ENCODE measurements at places on chromosomes 6 and 20.

DNA sequence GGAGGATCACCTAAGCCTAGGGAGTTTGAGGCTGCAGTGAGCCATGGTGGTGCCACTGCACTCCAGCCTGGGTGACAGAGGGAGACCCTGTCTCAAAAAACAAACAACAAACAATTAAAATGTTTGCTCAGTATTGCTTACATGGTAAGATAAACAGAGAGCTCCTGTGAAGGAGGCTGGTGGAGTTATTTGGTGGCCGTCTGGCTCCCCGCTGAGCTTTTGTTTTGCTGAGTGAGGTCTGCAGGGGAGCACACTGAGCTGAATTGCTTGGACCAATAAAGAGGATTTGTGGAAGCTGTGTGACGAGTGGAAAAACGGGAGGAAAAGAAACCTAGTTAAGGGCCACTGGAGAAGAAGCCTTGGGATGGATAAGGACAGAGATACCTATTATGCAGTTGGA, 41.1 kb upstream of the BMP6 start:
- DNase-seq = no peak

DNA sequence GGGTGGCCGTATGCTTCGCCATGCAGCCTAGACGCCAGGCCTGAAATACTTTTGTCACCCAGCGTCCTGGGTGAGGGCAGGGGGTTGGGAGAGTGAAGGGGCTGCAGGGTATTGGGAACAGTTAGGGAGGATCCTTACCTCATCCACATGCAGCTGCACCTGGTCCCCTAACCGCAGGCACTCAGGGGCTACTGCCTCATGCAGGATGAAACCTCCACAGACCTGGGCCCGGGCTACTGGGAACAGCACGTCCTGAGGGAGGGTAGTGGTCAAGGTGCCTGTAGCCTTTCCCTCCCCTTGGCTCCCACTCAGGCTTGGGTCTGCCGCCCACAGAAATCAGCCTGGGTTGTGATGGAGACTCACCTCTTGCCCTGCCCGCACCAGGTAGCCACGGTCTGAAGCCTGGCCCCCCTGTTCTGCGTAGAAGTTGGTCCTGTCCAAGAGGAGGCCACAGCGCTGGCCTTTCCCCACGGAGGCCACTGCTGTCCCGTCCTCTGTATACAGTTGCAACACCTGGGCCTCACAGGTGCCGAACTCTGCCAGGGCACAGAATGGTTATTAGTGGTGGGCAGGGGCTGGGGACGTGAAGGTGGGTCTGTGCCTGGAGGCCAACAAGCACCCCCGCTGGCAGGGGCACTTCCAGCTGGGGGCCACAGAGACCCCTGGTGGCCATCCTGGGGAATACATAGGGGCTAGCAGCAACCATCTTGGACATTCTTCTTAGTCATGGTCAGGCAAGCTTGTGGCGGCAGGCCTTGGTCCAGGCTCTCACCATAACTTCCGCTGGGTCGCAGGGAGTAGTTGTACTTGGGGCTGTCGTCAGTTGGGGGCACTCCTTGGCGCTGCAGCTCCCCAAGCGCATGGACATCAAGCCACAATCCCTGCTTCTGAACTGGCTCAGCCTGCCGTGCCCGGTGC, 8.6 kb downstream of the AARS2 start:
- peak; percentile 20 for DNase-seq

- no peak for DNase-seq
Measured at GRCh38 chr6:1894954-1895353, 285.2 kb downstream of the FOXC1 start.

- no peak for DNase-seq
Measured at GRCh38 chr6:8335896-8336295, 99.4 kb downstream of the SLC35B3 start.

GRCh38 chr20:21570285-21570992, 56.6 kb upstream of the NKX2-2 start:
- no peak for DNase-seq

DNA sequence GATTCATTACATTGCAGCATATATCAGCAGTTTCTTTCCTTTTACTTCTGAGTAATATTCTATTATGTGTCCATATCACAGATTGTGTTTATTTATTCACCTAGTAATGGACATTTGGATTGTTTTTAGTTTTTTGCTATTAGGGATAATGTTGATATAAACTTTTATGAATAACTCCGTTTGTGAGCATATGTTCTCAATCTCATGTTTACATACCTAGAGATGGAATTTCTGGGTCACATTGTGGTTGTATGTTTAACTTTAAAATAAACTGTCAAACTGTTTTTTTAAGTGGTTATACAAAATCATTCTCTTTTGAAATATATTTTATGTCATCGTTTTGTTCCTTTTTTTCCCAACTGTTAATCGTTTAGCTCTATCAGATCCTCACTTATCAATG, 311.6 kb downstream of the MMUT start:
- DNase-seq = no peak

GRCh38 chr6:30259140-30260035, 46.2 kb upstream of the TRIM26 start:
- peak; percentile 50 for DNase-seq

DNA sequence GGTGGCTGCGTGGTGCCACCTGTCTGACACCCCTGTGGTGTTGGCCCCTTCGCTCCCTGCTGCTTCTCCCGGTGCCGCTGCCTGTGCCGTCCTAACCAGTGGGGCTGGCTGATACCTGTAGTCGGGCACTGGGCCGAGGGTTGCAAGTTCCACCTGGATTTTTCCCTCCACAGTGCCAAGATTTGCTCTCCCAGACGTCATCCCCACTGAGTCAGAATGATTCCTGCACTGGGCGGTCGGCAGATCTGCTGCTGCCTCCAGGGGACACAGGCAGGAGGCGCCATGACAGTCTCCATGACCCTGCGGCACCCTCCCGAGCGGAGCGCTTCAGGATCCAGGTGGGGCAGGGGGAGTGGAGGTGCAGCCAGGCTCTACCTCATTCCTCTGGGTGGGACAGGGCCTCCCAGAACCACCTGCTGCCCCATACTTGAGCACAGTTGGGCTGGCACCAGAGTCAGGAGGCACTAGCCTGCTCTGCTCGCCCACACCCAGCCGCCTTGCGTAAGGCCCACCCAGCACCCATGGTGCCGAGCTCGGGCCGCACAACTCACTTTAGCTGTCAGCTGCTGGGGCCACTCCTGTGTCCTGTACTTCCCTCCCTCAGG, 60.2 kb downstream of the TCP11 start:
- no peak for DNase-seq

DNA sequence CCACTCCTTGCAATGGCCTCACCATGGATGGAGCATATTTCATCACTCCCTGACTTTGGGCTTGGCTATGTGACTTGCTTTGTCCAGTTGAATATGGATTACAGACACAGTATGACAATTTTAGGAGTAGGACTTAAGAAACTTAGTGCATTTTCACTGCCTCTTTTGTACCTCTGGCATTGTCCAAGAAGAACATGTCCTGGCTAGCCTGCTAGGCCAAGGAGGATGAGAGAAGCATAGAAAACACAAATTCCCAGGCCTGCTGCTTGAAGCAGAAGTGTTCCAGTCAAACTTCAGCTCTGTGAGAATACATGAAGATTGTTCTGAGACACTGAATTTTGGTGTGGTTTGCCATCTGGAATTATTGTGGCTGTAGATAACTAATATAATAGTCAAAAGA, 3.1 kb upstream of the MCHR2 start:
- no peak for DNase-seq

GRCh38 chr6:133100865-133101264, 140.3 kb upstream of the EYA4 start:
- DNase-seq = no peak

- DNase-seq = no peak
Measured at GRCh38 chr6:106847116-106847515, 127.4 kb downstream of the CD24 start.

- DNase-seq = no peak
Measured at GRCh38 chr6:75333676-75334200, 49.1 kb upstream of the TMEM30A start.

DNA sequence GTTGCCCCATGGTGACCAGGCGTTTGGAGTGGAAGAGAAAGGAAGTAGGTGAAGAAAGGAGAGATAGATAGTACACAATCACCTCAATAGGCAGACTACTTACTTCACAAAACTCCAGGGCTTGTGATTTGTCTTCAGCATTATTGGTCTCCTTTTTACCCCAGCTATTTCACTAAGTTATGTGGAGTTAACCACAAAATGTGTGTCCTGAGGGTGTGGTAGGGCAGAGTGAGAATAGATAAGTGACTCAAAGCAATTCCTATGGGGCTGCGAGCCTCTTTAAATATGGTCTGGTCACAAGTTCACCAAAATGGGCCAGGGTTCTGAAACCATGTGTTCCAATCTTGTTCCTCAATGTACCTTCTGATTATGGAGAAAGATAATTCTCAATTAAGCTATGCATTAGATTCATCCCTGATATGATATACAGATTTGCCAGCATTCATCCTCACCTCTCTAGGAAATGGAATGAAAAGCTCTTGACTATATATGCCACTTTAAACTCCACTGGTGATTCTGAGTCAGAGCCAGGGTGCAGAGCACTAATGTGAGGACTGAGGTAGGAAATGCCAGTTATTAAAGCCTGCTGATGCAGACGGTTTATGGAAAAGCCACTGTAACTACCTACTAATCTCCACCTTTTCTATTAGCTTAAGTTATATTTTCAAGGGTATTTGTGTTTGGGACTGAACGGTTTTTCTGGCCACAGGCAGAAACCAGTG, 310.6 kb upstream of the MANEA start:
- DNase-seq = no peak

- DNase-seq = no peak
Measured at GRCh38 chr6:21666853-21667681, 73.5 kb downstream of the SOX4 start.

DNA sequence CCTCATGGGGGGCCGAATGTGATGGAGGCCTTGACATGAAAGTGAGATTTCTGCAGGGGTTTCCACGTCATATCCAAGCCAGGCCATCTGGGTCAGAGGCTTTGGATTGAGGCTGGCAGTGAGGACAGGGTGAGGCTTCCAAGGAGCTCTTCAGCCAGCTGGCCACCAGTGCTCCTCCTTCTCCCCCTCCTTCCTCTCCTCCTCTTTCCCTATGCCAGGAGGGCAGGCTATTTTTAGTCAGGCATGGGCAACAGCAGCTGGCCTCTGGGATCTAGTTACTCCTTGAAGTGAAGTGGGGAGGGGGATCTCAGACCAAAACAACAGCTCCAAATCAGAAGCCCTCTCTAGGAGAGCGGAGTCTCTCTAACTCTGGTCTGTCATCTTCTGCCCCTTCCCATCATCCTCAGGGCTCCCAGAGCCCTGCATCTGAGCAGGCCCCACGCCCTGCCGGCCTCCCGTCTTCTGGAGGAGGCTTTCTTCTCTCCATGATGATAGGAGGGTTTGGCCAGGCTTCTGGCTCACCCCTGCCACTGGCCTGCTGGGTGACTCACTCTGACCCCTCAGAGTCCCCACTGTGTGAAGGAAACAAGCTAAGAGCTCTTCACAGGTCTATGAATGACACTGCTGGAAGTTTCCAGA, 612 bp downstream of the TNNC2 start:
- DNase-seq = no peak

DNA sequence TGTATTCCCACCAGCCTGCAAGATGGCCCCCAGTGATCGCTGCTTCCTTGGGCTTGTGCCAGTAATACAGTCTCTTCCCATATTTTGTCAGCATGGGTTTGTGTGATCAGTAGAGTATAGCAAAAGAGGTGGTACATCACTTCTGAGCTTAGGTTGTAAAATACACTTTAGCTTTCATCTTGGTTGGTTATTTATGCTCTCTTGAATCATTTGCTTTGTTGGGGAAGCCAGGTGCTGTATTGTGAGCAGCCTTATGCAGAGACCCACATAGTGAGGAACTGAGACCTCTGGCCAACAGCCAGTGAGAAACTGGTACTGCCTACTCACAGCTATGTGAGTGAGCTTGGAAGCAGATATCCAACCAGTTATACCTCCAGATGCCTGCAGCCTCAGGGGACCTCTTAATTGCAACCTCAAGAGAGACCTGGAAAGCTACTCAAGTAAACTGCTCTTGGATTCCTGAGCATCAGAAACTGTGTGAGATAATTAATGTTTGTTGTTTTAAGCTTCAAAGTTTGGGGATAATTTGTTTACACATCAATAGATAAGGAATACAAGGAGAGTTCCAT, 229.3 kb downstream of the FARS2 start:
- DNase-seq = no peak

GRCh38 chr6:142385352-142385751, 83.5 kb downstream of the ADGRG6 start:
- no peak for DNase-seq

- DNase-seq = no peak
Measured at GRCh38 chr6:140438346-140438735, 1063.9 kb upstream of the CITED2 start.

DNA sequence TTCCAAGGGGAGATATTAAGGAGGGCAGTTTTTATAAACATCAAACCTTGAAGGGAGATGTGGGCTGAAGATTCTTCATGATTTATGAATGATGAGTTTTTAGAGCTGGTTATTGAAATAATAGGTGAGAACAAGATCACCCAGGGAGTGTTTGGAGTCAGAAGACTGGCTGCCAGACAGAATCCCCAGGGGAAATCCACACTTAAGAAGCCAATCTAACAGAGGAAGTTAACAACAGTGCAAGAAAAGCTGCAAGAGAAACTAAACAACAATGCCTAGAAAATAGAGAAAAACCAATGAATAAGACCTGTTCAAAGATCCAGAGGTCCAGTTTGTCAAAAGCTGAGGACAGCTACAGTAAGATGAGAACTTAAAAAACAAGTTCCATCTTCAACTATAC, 167.9 kb upstream of the MAN1A1 start:
- DNase-seq = no peak

GRCh38 chr6:123635144-123635543, 1.6 kb downstream of the TRDN start:
- DNase-seq = no peak

GRCh38 chr20:53555081-53555480, 38.6 kb downstream of the ZNF217 start:
- peak; percentile 40 for DNase-seq

DNA sequence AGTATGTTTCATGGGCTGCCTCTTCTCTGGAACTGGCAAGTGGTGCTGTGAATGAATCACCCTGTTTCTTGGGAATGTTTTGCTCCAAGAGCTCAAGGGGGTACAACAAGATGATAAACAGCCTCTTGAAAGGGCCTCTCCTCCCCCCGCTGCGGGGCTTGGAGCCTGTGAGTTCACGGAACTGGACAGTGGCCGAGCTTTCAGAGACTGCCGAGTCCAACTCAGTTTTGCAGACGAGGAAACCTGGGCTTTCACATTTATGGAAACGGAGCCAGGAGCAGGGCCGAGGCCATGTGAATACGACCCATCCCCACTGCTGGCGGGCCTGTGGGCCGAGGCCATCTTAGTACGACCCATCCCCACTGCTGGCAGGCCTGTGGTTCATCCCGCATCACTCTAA, 18.2 kb upstream of the SRC start:
- no peak for DNase-seq

DNA sequence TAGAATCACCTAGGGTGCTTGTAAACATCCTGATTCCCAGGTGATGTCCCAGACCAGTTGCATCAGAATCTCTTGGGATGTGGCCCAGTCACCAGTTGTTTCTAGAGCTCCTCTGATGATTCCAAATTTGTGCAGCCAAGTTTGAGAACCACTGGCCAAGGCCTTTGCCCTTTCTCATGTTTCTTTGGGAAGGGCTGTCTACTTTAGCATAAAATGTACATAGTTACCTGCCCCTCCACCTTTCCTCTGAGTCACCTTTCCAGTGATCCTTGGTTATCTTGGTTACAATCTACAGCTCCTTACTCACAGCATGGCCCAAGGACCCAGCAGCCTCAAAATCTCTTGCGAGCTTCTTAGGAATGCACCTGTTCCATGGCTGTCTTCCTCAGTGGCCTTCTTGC, 266.4 kb upstream of the PRND start:
- no peak for DNase-seq

- no peak for DNase-seq
Measured at GRCh38 chr6:137728386-137729349, 138.4 kb upstream of the TNFAIP3 start.

GRCh38 chr6:100504786-100505737, 40.3 kb upstream of the SIM1 start:
- DNase-seq = no peak

Measured in MM.1S (cell line).